Inflammatory macrophage (primary cell): ENCODE measurements at places on chromosomes 13 and 19.

- DNase-seq = peak; percentile 100
Measured at GRCh38 chr19:35903550-35904179, 1.3 kb downstream of the HCST start.

DNA sequence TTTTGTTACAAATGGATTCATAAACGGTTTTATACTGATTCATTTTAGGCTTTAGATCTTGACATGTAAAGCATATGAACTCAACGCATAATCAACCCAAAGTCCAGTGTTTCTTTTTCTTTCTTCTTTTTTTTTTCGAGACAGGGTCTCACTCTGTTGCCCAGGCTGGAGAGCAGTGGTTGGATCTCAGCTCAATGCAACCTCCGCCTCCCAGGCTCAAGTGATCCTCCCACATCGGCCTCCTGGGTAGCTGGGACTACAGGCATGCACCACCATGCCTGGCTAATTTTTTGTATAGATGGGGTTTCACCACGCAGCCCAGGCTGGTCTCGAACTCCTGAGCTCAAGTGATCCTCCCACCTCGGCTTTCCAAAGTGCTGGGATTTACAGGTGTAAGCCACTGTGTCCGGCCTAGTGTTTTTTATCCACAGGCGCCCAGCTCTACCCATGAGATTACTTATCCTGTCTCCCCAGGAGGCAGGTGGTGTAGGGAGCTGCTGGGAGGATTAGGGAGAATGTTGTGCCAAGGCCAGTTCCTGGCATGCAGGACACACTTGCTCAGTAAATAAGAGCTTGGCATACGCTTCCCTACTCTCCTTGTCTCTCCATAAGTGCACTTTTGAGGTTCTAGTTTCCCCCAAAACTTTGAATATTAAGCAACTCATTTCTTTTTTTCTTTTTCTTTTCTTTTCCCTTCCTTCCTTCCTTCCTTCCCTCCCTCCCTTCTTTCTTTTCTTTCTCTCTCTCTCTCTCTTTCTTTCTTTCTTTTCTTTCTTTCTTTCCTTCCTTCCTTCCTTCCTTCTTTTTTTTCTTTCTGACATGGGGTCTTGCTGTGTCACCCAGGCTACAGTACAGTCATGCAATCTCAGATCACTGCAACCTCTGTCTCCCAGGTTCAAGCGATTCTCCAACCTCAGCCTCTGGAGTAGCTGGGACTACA lies 4.8 kb upstream of the CEBPA start:
- no peak for DNase-seq

DNA sequence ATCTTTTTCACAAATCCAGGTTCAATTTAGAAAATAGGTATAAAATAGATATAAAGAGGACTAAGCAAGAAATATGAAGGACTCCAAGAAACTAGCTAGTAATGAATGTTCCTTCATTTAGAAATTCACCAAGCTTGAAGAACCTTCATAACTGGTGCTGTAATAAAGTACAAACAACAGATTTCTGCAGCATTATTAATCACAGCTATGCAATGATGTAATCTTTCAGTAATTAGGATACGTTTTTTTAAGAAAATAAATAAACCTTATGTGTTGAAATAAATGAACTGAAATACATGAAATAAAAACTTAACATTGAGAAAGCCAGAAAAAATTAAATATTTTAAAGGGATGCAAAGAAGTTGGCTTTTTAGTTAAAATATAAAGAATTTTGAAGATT lies 236.1 kb downstream of the RGCC start:
- no peak for DNase-seq

- no peak for DNase-seq
Measured at GRCh38 chr19:30226464-30227011, 145.6 kb upstream of the ZNF536 start.

DNA sequence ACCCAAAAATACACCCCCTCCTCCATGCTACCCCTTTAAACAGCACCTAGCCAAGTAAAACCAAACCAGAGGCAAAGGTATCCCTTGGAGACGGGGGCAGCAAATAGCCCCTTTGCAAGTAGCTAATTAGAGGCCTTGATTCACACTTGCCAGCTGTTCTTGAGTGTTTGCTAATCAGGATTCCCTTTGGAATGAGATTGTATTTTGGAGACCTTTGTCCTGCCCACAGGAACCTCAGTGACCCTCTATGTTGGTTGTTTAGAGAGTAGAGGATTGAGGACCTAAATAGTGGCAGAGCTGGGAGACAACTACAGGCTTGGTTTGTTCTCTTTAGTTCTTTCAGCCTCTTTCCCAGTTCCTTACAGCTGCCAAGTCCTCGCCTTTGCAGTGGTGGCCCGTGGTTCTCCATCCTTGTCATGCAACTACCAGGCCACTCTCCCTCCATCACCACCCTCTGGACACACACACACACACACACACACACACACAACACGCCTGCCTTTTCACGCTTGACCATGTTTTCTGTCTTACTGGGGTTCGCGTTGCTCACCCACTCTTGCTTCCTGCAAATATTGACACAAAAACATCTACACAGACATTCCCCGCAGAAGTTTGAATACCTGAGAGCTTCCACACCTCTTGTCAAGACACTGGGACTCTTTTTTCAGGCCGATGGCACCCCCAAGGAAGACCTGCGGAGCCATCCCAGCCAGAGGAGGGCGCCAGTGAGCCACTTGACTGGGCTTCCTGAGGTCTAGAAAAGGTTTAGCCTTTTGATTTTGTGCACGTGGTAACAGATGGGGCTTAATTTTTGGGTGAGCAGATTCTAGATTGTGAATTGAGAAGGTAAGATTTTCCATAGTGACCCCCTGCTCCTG lies 80.0 kb upstream of the GPR183 start:
- DNase-seq = peak; percentile 78

- DNase-seq = peak; percentile 27
Measured at GRCh38 chr13:110132225-110132982, 174.6 kb downstream of the COL4A1 start.

DNA sequence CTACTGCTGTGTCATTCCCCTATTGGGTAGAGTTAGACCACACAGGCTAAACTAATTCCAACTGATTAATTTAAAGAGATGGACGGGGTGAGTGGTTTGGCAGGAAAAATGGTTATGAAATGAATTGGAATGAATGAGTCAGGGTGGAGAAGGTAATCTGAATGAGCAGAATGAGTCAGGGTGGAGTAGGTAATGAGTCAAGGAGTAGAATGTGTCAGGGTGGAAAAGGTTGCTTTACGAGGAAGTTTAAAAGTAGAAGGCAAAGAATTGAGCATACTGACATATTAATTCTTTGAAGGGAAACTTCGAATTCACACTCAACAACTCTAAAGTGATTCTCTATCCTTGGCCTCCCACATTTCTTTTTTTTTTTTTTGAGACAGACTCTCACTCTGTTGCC lies 12.7 kb upstream of the ZNF121 start:
- no peak for DNase-seq

DNA sequence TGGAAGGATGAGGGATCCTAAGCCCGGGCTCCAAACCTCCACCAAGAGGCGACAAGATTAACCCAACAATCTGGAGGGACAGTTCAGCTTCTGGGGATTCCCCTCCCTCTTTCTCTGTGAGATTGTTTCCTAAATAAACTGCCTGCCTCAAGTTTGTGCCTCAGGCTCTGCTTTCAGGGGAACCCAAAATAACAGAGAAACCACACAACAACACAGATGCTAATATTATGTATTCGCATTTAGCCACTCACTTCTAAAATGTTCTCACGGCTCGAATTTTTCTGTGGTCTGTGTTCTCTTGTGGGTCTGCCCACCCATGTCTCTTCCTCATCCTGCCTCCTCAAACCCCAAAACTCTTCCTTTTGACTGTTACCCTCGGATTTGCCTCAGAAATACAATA lies 1381.1 kb upstream of the SLC10A2 start:
- DNase-seq = no peak

DNA sequence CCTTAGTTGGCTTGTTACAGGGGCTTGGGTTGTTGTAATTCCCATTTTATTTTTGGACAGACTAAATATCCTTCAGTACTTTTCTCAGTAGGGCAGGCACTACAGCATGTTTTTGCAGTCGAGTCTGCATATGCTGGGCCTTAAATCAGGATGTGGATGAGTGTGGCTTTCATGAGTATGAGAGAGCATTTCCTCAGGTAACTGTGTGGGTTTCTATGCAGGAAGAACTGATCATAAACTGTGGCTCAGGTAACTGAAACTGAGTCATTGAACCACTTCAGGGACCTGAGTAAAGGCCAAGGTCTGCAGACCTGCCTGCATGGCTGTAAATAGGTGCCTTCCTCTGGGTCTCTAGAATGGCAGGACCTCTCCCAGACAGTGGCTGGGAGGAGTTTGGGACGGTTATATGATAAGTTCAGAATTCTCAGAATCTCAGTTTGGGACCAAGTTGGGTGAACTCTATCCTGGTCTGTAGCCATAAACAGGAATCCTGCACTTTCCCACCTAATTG lies 112.1 kb downstream of the ZNF737 start:
- no peak for DNase-seq

DNA sequence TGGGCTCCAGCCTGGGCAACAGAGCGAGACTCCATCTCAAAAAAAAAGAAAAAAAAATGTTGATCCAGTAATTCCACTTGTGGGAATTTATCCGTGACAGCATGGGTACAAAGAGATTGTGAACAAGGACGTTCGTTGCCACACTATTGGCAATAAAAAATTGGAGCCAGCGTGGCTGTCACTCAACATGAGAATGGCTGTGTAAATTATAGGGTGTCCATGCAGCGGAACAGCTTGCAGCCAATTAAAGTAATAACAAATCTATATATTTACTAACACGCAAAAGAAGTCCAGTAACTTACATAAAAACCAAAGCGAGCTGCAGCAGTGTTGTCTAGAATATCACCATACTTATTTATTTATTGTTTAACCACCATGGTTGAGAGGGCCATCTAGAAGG lies 19.3 kb downstream of the DPF1 start:
- DNase-seq = no peak

DNA sequence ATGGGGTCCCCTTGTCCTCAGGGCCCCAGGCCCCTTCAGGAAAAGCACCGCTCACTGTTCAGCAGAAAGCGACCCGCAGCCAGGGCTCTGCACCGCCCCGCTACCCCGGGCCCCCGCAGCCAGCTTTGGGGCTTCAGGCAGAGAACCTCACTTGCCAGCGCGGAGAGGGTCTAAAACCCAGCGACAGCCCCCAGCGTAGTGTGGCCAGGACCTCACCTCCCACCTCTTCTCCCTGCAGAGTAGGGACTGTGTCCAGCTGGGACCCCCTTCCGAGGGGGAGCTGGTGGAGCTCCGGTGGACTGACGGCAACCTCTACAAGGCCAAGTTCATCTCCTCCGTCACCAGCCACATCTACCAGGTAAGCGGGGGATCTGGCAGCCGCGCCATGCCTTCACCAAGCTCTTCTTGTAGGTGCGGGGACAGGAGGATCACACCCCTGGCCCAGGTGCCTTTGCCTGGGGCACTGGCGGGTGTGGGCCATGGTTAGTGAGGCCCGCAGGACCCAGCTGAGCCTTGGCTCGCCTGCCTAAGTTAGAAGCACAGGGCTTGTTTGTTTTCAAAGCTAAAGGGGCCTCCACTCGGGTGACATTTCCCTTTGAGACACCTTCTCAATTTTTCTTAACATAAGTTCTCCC lies 175.7 kb downstream of the KDM4B start:
- DNase-seq = no peak
